ENCODE measurements at places on chromosomes 16 and 17.

DNA sequence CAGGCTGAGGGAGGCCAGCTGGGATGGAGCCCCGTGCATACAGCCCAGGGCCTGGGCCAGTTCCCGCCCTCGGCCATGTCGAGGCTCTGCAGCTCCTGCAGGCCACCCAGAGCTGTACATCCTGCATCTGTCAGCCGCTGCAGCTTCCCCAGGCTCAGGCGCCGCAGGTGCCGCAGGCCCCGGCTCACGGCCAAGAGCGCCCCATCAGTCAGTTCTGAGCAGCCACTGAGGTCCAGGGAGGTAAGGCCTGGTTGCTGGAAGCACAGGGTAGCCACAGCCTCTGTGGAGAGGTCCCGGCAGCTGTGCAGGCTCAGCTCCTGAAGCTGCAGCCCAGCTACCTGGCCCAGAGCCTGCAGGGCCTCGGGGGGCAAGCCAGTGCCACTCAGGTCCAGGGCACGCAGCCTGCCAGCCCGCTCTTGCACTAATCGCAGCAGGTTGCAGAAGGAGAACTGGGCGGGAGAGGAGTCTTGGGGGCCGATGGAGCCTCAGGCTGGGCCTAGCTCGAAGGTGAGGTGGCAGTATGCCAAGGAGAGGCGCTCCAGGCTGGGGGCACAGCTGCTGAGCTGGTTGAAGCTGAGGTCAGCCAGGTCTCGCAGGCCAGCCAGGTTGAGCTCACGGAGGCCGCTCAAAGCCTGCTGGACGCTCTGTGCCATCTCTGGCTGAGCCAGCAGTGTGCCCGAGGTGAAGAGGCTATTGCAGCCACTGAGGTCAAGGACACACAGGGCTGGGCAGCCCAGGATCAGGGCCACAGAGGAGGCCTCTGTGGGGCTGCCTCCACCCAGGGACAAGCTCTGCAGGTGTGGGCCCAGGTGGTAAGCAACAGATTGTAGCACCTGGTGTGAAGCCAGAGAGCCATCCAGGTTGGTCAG lies 11.4 kb downstream of the ELMO3 start:
- DNase-seq: no peak

DNA sequence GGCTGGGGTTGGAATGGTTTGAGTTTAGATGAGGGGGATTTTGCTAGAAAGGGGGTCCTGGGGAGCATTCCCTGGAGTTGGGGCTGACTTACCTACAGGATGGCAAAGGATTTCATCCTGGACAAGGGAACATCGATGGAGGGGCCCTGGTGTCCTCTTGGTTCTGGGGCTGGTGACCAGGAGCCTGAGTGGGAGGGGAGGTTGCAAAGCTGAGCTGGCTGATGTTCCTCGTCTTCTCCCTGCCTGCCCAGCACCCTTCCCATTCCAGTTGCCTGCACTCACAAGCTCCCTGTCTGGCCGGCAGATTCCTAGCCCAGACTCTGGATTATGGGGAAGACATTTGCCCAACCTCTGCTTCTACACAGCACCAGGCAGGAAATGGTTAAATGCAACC lies 37.2 kb downstream of the ITGAE start:
- DNase-seq: no peak

DNA sequence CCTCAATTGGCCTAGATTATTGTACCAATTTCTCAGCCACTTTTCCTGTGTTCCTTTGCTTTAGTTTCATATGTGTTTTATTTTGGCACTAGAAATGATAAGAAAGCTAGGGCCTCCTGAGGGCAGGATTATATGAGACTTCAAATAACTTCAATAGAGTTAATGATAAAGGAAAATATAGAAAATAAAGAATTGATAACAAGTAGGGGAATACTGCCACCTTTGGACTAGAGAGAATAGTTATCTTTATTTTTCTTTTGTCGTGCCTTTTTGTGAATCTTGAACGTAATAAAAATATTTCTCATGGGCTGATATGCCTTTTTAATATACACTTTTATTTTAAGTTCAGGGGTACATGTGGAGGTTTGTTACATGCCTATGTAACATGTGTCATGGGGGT lies 29.3 kb upstream of the RBL2 start:
- no peak for DNase-seq

- DNase-seq: no peak
Observed at GRCh38 chr16:80622007-80622406, 81.2 kb downstream of the DYNLRB2 start.

- no peak for DNase-seq
Observed at GRCh38 chr17:82343560-82343959, 10.0 kb upstream of the SECTM1 start.

DNA sequence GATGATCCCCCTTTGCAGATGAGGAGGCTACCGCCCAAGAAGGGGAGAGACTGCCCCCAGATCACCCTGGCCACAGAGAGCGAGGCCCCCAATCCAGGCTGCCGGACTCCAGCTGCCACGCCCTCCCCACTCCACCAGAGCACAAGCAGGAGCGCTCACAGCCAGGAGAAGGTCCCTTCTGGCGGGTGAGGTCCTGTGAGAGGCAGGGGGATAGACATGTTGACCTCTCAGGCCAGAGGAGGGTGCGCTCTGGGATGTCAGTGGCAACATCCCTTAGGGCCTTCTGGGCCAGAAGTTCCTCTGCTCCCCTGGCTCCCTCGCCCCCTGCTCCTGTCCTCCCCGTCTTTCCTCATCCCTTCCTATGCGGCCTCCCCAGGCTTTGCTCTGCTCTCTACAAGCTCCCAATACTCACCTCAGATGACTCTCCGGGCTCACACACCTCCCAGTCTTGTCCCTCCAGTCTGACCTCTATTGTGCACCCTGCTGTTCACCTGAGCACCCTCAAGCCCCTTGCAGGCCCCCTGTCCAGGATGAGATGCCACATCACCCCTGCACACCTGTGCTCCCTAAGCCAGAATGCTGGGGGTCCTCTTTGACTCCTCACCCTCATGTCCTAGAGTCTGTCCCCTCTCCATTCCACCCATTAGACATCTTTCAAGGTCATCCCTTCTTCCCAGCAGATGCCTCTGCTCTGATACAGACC lies 5.0 kb upstream of the NXPH3 start:
- no peak for DNase-seq

DNA sequence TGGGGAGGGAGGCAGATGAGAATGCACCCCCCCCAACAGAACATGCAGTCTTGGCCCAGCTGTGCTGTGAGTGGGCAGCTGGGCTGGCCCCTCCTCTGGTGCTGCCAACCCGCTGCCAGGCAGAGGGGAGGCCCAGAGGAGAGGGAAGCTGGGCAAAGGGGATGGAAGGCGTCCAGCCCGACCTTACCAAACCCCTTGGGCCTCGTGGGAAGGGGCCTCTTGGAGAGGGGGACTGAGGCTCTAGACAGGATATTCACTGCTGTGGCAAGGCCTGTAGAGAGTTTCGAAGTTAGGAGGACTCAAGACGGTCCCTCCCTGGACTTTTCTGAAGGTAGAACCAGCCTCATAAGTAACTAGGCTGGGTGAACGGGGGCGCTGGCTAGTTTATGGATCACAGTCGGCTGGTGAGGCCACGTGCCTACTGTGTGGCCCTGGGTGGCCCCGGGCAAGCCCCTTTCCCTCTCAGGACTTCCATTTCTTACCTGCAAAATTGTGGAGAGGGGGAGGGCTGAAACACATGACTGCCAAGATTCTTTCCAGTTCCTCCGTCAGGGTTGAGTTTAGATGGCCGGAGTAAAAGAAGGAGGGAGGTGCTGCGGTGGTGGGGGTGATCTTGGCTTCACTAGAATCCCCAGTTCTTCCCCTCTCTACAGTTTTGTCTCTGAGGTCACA lies 857 bp upstream of the STAT5A start:
- no peak for DNase-seq

DNA sequence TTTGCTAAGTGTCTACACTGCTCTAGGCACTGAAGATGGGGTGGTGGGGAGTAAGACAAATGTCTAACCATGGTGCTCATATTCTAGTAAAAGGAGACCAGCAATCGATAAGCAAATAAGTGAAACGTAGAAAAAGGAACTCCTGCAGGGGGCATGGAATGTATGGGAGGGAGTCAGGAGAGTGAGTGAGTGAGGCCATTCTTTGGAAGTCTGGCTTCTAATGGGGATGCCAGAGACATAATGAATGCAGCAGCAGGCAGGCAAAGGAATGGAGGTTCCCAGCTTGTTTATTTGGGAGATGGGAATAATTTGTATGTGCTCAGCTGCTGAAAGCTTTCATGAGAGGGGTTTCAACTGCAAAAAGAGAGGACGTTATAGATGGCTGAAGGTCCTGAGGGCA lies 216.4 kb upstream of the DYNLRB2 start:
- no peak for DNase-seq

DNA sequence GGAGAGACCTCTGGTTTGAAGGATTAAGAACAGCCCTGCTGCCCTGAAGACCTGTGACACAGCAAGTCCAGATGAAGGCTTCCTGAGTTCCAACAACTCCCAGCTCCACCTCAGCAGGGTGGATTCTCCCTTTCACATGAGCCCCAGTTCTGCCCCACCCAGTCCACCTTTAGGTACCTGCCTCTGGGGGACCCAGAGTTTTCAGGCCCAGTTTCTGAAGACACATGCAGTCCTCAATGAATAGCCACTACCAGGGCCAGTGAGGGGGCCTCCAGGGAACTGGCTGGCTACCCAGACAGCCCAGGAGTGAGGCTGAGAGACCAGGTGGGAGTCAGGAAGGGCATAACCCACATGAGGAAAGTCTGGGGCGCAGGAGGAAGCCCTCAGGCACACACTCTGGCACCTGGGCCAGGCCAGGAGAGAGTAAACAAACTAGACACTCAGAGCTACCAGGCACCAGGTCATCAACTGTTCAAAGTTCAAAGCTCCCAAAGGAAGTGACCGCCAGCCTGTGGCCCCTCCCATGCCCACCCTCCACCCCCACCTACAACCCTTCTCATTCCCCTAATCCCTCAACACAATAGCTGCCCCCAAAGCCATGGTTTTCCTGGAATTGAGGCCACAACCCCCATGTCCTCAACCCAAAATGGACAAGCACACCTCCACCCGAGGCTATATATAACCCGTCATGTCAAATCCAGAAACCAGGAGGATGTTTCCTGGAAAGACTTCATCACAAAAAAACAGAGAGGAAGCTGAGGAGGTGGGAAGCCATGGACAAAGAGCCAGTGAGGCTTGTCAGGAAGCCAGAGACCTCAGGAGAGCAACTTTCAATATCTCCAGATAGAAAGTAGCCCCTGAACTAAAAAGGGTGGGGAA lies 2.1 kb downstream of the MYO18A start:
- no peak for DNase-seq

- no peak for DNase-seq
Observed at GRCh38 chr16:77250400-77250799, 51.2 kb downstream of the SYCE1L start.

- DNase-seq: no peak
Observed at GRCh38 chr16:66378741-66379570, 12.5 kb downstream of the CDH5 start.

GRCh38 chr16:14215941-14216340 lies 144.8 kb downstream of the MRTFB start:
- no peak for DNase-seq

DNA sequence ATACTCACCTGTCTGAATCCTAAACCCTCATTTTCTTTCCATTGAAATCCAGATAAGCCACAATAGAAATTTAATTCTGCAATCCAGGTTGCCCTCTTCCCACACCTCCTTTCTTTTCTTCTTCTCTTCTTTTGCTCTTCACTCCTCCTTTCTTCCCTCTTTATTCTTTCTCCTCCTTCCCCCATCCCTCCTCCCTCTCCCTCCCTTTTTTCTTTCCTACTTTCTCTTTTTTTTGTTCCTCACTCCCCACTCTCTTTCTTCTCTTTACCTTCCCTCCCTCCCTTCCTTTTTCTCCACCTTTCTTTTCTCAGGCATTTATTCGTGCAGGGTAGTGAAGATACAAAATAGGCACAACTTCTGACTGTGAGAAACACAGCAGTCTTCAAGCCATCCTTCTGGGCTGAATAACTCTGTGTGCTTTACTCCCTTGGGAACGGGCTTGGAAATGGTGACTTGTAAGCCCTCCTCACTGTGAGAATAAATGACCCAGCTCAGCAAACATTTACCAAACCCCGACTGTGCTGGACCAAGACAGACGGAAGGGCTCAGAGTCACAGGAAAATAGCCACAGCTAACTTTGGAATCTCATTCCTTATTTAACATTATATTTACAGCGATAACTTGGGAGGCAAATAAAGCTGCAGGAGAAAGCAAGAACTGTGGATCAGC lies 140.8 kb downstream of the HAPSTR1 start:
- no peak for DNase-seq

DNA sequence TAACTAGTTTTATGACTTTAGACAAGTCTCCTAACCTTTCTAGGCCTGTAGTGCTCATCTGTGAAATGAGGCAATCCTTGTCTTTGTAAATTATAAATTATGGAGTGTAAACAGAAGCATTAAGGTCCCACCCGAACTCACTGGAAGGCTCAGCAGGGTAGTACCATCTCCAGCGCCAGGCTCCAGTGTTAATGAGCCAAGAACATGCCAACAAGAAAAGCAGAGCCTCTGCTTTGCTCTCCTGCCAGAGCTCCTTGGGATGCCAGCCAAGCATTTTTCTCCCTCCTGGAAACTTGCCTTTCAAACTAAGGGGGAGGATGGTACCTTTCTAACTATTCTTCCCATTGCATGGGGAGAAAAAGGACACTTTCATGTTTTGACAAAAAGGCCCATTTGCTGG lies 14.9 kb downstream of the LIMD2 start:
- DNase-seq: no peak

DNA sequence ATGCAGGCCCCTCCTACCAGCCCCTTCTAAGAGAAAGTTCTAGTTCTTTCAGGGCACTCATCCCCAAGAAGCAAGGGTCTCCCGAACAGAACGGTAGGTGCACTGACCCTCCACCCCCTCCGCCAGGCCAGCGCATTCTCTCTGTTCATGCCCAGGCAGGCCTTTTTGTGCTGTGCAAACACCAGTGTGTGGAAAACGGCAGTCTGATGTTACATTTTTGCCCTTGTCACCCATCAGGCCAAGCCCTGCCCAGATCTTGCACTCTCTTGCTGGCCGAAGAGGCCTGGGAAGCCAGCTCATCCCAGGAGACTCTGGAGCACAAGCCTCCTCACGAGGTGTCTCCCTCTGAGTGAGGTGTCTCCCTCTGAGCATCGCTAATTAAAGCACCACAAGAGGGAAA lies 16.1 kb upstream of the MTSS2 start:
- DNase-seq: no peak

DNA sequence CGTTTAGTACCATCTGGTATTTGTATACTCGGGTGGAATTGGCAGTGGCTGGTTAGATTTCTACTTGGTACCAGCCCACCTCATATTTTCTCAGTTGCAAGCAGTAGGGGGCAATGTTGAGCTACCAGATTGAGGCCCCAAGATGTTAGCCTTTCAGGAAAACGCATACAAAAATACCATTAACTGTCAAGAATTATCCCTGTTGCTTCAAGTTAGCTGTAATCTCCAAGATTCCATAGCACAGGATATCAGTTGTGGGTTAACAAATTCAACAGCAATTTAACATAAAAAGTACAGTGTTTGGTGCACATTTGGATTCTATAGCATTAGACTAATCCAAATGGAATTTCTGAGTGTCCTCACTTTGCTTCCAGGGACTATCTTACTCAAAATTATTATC lies 188.2 kb downstream of the FTO start:
- no peak for DNase-seq

- DNase-seq: no peak
Observed at GRCh38 chr17:67605256-67605912, 112.4 kb upstream of the NOL11 start.

Data from stimulated activated CD8-positive, alpha-beta memory T cell treated with anti-CD3 and anti-CD28 coated beads, Interleukin-15, amount 100 ng/mL, for 48 hours (primary cell).